ENCODE measurements at places on chromosomes 4 and X.

DNA sequence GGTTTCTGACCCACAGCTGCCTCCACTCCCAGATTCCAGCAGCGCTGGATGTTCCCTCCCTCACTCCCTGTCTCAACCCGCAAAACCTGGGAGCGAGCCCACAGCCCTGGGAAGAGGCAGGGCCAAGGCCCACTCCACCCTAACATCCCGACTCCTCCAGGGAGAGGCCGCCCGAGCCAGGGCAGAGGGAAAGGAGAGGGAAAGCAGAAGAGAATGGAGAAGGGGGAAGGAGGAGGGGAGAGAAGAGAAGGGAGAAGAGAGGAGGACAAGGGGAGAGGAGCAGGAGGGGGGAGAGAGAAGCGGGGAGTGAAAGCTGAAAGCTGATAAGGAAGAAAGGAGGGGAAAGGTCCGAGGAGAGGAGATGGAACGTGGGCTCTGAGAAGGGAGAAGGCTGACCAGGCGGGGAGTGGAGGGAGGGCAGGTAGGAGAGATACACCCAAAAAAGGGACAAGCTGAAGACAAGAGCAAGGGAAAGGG lies 120.2 kb upstream of the PJA1 start:
- DNase-seq = no peak

GRCh38 chrX:105302246-105302645 lies 81.8 kb upstream of the TEX13A start:
- DNase-seq = no peak

DNA sequence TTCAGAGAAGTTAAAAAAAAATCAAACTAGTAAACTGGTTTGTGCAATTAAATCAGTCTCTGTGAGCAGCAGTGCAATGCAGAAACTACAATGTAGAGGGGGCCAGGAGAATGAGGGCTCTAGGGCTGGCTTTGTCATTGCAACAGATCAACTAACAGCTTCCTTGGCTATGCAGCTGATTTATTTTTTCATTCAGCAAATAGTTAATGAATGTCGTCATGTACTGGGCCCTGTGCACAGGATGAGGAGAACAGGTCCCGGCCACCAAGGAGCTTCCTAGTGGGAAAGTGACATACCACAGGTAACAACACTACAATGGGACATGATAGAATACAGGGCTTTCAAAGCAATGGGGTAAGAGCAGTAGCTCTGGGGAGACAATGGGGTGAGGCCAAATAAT lies 190.1 kb downstream of the NSUN7 start:
- DNase-seq = no peak

DNA sequence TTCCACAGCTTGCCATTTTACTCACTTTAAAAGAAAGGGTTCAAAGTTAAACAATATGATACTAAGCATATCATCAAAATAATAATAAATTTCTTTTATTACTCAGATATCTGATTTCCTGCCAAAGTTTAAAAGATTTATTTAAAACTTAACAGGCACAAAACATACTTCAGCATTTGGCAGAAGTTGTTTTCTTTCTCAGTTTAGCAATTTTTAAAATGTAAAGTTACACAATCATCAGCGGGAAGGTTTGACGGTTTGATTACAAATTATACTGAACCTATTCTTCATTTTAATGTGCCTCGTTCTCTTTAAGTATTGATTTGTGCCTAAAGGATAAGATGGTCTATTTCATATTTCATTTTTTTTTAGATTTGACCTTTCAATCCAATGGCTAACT lies 227.2 kb downstream of the APBB2 start:
- DNase-seq = no peak

DNA sequence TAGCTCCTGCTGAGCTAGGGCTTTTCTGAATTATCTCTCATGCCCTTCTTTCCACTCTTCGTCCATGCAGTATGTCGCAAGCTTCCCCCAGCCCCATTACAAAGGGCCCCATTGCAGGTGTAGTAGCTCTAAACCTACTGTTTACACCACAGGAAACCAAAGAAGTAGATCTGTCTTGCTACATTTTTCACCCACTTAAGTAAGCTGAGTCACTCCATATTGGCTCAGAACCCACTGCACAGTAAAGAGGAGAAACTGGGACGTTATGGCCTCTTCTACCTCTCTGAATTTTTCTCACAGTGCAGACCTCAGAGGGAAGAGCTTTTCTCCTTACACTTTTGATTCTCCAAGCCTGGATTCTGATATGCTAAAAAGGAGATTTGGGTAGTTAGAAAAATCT lies 200.2 kb downstream of the SMARCA1 start:
- no peak for DNase-seq

DNA sequence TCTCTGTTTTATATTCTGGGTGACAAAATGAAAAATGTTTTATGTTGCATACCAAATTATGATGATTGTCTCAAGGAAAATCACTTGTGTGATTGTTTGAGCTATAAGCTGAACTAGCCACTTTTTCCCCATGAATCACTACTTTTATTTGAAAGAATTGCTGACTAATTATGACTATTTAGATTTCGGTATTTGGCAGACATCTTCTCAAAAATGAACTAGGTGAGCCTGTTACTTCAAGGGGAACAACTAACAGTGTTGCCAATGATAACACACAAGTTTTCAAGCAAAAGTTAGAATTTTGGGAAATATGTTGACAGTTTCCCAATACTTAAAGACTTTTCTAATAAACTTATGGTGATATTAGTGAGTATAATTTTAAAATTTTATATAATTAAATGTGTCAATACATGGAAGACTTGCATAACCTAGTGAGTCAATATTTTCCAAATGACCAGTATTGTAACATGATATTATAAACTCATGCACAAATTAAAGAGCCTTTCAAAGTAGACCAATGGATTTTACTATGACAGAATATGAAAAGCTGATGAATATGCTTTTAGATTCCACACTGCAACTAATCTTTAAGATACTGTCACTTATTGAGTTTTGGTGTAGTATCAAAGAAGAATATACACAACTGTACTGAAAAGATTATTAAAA lies 187.7 kb upstream of the GATB start:
- DNase-seq = no peak

- DNase-seq = no peak
Measured at GRCh38 chr4:107552306-107552705, 167.7 kb downstream of the PAPSS1 start.

DNA sequence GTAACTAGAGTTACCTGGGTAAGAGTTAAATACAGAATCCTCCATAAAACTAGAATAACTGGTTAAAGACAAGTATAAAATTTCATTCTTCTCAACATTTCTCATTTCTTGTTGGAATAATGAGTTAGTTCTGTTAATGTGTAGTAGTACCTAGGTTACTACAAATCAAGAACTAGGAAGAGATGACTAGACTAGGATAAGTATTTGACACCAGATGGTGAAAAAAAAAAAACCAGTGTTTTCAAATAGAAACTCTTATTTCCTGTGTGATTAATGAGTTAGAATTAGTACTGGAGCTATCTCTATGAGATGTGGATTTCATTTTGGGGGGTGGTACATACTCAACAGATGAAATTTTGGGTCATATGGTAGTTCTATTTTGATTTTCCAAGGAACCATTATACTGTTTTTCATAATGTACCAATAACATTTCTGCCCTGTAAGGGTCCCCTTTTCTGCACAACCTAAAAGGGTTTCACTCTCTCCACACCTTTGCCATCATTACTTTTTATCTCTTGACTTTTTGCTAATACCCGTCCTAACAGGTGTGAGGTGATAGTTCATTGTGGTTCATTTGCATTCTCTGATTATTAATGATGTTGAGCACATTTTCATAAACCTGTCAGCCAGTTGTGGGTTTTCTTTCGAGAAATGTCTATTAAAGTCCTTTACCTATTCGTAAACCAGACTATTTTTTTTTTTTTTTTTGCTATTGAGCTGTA lies 1.7 kb upstream of the VCX start:
- no peak for DNase-seq

DNA sequence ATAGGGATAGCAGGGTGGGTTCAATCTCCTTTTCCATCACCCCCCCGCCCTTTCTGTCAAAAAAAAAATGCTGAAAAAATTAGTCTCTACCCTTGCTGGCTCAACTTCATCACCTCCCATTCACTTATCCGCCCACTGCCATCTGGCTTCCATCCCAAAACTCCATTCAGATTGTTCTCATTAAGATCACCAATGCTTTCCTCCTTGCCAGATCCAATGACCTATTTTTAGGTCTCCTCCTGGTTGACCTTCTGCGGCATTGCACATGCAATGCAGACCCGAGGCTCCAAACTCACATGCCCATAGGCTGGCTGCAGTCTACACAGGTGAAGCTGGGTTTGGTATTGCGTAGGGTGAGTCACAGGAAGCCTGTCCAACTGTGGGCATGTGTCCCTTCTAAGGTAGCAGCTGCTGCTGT lies 21.1 kb upstream of the STIM2 start:
- DNase-seq = no peak

DNA sequence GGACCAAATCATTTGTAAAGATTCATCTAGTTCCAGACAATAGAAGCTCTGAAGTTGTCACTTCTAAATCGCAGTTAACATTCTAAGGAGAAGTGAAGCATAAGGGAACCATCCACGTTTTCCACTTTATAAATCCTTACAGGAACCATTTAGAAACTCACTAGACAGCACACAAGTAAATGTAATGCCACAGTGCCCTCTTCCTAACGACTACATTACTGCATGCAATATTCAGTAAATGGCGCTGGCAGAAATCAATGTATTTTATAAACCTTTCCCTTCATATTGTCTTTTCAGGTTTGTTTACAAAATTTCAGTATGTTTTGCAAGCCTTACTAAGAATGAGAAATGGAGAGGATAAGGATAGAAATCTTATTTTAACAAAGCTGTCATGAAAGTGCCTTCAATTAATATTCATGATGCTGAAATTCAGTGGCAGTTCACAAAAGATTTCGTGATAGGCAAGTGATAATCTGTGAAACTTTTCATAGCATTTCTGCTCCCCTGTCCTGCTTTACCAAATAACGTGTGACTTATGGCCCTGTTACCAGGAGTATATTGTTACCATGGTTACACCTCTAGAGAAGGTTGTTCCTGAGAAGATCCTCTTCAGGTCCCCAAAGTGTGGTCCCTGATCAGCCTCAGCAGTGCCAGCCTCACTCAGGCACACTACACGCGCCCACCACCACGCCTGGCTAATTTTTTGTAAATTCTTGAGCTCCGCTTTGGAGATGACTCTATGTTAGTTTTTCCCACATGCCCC lies 54.2 kb downstream of the TMA16 start:
- no peak for DNase-seq

- no peak for DNase-seq
Measured at GRCh38 chrX:48753708-48754228, 7.8 kb upstream of the GLOD5 start.

- no peak for DNase-seq
Measured at GRCh38 chrX:8879750-8880149, 78.6 kb upstream of the FAM9A start.

GRCh38 chr4:158299459-158300007 lies 89.2 kb downstream of the TMEM144 start:
- DNase-seq = no peak

DNA sequence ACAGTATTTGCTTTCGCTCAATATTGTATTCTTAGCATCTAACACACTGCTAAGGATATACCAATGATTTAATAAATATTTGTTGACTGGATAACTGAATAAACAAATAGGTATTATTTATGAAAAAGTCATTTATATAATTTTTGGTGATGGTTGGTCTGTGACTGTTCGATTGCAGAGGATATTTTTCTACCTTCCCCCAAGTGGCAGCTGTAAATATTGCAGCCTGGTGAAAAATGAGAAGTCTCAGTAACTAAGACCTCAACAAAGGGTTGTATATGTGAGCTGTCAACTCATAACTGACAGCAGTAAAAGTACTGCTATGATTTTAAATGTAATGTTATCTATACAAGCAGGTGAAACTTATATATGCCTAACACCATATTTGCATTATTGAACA lies 36.0 kb downstream of the HTR2C start:
- no peak for DNase-seq

DNA sequence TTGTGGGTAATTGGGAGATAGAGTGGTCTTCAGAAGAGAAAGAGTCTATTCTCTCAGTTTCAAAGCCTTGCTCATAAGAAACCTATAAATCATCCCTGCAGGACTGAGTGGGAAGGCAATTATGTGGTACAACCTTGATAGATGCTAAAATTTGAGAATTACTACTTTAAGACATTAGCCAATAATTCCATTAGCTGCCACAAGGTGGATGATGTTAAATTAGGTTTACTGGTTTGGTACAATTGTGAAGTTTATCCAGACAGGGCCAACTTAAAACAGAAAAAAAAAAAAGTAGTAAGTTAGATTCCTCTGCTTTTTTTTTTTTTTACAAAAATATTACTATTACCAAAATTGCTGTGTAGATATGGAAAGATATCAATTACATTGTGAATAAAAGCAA lies 73.2 kb upstream of the AMOT start:
- DNase-seq = no peak

DNA sequence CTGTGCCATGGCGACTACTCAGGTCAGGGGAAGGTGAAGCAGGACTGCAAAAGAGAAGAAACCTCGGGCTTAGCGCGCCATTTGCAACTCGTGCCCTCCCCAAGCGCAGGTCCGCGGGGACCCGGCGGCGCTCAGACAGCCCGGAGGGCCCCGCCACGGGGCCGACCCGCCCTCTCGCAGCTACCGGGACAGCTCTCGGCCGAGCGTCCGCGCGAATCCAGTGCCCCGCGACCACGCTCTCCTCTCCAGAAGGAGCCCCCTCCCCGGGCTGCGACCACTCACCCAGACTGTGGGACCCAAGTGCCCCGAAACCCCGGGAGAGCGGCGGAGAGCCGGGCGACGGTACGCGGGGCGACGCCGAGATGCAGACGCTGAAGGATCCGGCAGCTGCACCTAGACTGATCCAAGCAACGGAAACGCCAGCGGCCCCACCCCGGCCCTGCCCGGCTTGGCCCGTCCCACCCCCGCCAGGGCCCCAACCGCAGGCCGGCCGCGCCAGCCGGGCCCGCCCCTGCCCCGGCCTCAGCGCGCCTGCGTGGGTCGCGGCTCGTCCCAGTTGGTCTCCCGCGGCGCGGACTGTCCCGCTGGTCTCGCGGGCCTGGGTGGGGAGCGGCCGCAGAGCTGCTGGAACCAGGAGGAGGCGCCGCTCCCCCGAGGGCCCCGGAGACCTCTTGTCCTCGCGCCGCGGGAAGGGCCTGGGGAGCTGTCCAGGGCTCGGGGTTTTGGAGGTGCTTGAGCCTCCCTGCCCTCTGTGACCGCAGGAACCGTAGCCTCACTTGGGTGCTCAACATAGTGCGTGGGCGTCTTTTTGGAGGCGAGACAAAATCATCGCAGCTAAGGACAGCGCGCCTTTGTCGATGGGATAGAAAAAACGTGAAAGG lies at the start of gene ANXA5:
ANXA5 (minus strand) TSS at position 400 of the 881 bp plus-strand sequence; CDS start at position 9, 391 bp downstream.
- no peak for DNase-seq

DNA sequence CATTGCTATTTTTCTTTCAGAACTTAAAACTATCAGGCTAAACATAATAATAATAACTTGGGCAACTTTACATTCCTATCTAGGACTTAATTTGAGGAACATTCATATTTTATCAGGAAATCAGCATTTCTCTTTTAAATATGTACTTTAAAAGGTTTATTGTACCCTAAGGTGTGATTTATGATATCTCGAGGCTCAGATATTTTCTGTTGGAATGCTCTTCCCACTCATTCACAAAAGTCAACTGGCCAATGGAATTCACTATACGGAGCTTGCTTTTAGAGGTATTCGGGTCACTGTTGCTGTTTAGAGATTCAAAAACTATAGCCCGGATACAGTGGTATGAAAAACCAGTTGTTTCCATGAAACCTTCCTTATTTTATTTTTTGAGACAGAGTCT lies 328.3 kb downstream of the GBA3 start:
- no peak for DNase-seq
